ENCODE measurements at places on chromosomes 7 and 10.

DNA sequence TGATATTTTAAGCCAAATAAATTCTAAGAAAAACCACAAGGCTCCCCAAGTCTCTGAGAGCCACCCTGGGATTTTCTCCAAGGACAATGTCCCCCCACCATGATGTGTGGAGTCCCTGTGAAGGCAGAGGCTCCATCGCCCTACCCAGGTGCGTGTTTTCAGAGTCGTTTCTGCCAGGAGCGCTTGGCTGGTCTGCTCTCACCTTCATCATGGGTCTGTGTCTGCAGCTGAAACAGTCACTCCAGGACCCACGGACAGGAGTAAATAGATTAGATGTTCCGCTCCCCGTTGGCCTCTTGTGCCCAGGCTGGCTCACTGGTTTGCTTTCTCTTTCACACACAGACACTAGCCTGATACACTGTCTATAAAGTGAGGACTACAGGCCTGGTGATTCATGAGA, 217.5 kb downstream of the SFMBT2 start:
- DNase-seq = peak; percentile 14

GRCh38 chr7:122136078-122136477, 8.0 kb downstream of the AASS start:
- no peak for DNase-seq

DNA sequence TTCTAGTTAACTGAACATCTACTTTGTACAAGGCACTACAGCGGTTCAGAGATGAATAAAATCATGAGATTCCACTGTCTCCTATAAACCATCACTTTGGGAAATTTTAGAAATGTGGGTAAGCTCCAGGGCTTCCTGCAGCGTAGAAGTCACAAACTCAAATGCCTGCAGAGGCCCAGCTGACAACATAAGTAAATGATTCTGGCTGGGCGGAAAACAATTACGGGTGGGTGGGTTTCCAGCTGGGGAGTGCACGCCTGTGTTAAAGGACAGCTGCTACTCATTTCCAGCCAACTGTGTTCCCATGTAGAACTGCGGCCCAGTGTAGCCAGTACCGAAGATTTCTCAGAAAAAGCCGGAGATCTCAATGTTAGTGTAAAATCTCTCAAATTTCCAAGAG, 69.5 kb upstream of the ATRNL1 start:
- DNase-seq = no peak

- DNase-seq = no peak
These were observed 165.9 kb downstream of the PLXNA4 start for GRCh38 chr7:132410385-132410784.

- no peak for DNase-seq
These were observed 26.1 kb downstream of the MAP3K8 start for GRCh38 chr10:30460121-30460520.

- DNase-seq = no peak
These were observed 84.0 kb downstream of the UBE3C start for GRCh38 chr7:157222687-157223086.

DNA sequence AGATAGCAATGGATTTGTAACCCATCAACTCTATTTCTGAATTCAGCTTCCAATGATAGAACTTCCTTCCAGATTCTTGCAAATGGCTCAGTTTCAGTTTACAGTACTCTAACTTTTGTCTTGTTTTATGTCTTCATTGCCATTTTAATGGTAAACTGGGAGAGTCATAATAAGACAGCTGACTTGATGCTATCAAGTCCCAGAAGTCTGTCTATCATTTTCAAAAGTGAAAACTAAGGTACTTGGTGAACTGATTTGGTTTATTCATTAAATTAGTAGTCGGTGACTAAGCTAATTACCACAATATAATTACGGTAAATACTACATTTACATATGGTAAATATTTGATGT, 25.0 kb downstream of the RTKN2 start:
- no peak for DNase-seq

DNA sequence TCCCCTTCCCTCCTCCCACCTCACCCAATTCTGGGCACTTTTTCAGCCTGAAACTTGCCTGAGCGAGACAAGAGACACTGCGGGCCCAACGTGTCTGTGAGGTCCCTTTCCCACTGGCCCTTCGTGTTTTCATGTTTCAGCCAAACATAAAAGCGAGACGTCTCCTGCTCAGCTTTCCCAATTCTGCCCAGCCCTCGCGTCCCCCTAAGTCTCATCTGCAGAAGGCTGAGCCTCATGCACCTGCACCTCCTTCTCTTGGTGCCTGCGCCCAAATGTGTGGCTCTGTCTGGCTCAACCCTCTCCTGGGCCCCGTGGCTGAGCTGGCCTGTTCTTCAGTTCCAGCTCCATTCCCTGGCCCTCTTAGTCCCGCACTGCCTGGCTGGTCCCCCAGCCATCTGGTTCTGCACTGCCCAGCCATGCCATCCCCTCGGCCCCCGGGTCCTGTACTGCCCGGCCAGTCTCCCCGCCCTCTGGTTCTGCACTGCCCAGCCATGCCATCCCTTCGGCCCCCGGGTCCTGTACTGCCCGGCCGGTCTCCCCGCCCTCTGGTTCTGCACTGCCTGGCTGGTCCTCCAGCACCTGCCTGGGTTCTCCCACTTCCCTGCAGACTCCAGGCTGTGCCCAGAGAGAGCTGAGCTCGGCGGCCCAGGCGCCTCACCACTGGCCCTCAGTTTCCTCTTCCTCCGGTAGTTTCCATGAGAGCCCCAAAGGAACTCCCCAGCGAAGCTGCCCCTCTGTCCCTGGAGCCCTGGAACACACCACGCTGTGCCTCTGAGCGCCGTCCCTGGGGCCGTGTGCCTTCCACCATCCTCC, 224.1 kb downstream of the DNAJB6 start:
- no peak for DNase-seq

- DNase-seq = no peak
These were observed 7.1 kb downstream of the GRM8 start for GRCh38 chr7:127245607-127246006.

DNA sequence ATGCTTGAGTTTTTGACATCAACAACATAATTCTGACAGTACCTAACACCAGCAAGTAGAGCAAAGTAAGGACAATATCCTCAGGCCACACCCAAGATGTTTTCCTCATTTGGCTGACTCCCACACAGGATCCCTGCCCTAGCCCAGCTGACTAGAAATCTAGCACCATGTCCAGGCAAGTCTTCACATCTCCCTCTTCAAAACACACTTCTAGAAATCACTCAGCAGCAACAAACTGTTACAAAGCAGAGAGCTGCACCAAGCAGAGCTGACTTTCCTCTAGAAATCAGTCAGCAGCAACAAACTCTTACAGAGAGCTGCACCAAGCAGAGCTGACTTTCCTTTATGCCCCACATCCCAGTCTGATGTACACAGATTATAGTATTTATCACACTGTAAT, 7.7 kb downstream of the TMEM168 start:
- no peak for DNase-seq

- DNase-seq = no peak
These were observed 1.3 kb downstream of the ARHGAP22 start for GRCh38 chr10:48603421-48604038.

- DNase-seq = no peak
These were observed 39.9 kb upstream of the TMEM229A start for GRCh38 chr7:124072603-124073309.

DNA sequence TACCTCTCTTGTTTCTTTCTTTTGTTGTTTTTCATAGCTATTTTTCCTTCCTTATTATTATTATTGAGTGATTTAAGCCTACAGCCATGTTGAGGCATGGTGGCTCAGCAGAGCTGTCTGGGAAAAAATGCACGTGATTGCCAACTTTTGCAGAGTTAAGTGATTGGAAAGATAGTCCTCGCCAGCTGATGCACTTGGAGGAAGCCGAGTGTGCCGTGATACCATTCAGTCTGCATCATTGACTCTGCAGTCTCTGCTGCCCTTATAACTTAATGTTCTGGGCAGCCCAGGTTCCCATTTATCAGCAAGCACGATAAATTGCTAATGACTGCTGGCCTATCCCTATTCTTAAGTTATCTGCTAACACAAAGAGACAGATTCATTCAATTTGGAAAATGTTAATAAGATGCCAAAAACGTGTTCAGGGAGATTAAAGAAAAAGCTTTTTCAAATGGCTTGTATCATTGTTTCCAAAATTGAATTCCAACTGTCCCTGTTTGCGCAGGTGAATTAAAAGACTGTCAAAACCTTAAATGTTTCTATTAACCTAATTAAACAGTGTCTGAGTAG, 232.9 kb upstream of the NPY start:
- no peak for DNase-seq

- DNase-seq = peak; percentile 17
These were observed 165.7 kb downstream of the NPSR1 start for GRCh38 chr7:34823650-34824258.

DNA sequence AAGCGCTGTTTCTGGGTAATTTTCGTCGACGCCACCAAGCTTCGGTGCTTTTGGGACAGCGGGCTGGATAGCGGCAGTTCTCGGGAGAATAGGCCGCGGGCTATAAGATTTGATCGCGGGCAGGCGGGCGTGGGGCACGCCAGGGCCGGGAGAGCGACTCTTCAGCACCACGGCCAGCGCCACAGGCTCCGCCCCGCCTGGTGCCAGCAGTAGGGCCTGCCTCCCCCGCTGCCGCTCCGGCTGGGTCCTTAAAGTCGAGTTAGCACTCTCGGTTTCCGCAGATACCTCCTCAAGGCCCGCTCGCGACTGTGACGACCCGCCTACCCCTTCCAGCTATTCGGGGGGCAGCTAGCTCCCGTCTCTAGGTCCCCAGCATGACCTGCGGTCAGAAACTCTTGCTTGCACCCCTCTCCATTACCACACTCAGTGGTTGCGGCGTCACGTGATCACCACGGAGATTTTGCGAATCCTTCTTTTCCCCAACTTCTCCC, 9.4 kb downstream of the NXPH1 start:
- DNase-seq = no peak

DNA sequence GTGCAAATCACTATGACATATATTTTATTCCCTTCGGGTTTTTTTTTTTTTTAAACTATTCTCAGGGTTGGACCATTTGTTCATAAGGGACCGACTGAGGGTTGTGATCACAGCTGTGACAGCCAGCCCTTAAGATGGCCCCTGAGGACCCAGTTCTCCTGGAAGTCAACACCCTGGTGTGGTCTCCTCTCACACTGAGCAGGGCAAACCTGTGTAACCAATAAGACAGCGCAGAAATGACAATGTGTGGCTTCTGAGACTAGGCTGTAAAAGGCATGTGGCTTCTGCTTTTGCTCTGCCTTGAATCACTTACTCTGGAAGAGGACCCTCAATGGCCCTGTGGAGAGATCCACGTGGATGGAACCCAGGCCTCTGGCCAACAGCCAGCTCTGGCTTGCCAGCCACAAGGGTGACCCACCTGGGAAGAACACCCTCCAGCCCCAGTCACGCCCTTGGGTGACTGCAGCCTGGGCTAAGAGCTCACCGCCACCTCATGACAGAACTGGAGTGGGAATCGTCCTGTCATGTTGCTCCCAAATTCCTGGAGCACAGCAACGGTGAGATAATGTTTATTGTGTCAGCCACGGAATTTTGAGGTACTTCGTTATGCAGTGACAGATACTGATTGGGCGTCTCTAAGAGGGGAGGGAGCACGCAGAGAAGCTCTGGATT, 127.1 kb downstream of the CLEC2L start:
- no peak for DNase-seq

GRCh38 chr10:36211856-36212255, 569.8 kb upstream of the FZD8 start:
- DNase-seq = no peak

DNA sequence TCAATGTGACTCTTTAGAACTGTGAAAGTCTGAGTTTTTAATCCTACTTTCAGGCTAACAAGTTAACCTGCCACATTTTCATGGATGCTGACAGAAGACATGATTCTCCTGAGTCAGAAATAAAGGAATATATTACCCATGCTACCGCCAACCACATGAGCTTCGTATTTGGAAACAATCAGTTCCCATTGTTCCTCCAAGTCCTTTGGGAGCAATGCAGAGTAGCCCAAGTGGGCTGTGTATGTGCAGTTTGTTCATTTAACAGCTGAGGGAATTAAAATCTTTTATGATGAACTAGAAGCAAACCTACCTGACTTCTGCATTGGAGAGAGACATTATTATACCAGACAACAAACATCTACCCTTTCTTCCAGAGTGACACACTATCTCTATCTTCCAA, 169.3 kb upstream of the BET1 start:
- DNase-seq = no peak

GRCh38 chr7:107920048-107920772, 29.2 kb downstream of the DLD start:
- no peak for DNase-seq

- no peak for DNase-seq
These were observed 19.0 kb upstream of the TRIM56 start for GRCh38 chr7:101066141-101066832.

- no peak for DNase-seq
These were observed 17.2 kb upstream of the MXI1 start for GRCh38 chr10:110190170-110190569.

DNA sequence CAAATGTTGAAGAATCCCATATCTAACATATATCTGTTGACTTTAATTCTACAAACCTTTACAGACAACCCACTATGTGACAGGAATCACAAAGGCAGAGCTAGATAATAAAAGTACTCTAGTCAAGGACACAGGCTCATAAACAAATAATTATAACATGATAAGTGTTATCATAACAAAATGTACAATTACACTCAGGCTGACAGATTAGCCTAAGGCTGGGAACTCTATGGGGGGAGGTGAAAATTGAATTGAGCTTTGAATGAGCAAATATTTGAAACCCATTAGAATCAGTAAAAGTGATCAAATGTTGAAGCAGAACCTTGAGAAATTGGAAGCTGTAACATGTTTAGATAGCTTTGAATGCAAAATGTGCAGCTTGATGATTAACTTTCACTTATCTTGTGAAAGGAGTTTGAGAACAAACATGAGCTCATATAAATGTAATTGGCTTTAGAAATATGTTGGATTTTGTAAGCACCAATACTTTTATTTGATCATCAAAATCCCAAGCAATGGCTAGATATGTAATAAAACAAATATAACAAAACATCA, 970.2 kb downstream of the SORCS3 start:
- DNase-seq = no peak

- DNase-seq = no peak
These were observed 62.8 kb downstream of the PPP1R3A start for GRCh38 chr7:113856010-113856409.

- no peak for DNase-seq
These were observed at the start of gene ADARB2 for GRCh38 chr10:1737222-1738061. Gene ADARB2 (minus strand): TSS chr10:1737525.

GRCh38 chr7:136877990-136878389, 9.5 kb downstream of the CHRM2 start:
- DNase-seq = no peak

GRCh38 chr7:96314402-96315124, 7.3 kb downstream of the SLC25A13 start:
- no peak for DNase-seq

DNA sequence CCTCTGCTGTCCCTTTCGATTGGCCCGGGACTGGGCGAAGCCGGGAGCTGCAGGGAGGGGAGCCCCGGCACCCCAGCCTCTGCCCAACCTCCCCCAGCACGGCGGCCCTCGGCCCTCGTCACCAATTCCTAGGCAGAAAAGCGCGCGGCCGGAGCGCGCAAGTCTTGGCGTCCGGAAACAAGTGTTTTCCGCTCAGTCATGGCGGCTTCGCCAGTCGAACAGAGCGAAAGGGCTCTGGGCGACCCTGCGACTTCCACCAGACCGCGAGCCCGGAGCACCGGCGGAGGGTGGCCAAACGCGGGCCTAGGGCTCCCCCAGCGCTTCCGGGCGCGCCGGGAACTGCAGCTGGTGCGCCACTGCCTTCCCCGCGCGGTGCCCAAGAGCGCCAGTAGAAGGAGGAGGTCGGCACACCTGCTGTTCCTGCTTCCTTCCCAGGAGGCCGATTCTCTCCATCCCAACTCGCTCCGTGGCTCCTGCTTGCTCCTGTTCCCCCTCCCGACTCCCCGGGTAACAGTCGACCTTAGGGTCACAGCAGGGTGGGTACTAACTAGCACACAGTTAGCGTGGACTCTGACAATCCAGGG, 729.9 kb downstream of the ZWINT start:
- no peak for DNase-seq
